Gastrocnemius medialis (tissue), 4 donors: ENCODE measurements at places on chromosomes 4 and X. TPM values are rescaled to one million over a fixed set of nuclear protein-coding genes. Genes with fewer than 3 reads are reported as not detected.

Gene MTNR1A
- not detected for total RNA-seq

Gene PABPC4L
- total RNA-seq: not detected

Gene FUNDC1
- 3.5 TPM for total RNA-seq

Gene CPLX1
- not detected for total RNA-seq

Gene TMEM271
- total RNA-seq: not detected

DNA sequence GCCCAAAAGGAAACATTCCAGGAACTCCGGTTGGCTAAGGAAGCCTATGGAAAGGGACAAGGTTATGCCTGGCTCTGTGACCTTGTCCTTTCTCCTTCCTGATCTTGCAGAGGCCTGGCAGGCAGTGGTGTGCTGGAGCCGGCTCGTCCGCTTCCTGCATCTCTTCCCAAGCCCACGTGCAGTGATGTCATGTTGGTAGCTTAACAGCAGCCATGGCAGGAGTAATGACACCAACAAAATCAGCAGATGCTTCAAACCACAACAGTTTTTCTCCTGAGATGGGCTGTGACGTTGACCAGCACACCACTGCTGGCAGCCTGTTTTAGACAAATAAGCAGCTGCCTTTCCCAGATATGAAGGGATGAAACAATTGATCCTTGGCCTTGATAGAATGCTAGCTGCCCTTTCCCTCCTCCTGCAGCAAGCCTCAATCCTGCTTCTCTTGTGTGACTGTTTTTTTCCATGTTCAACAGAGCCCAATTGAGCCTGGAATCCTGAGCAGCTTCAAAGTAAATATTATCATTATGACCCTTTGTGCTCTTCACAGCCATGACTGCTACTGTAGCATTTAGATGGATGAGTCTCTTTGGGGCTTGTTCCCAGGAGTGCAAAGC, 23.4 kb downstream of the SEPTIN6 start:
- DNase-seq: no peak
- H3K27ac ChIP-seq: no peak overlapping the region
- no peaks in the 10 kb centered on the region for H3K27me3 ChIP-seq
- no peaks in the 10 kb centered on the region for H3K36me3 ChIP-seq

DNA sequence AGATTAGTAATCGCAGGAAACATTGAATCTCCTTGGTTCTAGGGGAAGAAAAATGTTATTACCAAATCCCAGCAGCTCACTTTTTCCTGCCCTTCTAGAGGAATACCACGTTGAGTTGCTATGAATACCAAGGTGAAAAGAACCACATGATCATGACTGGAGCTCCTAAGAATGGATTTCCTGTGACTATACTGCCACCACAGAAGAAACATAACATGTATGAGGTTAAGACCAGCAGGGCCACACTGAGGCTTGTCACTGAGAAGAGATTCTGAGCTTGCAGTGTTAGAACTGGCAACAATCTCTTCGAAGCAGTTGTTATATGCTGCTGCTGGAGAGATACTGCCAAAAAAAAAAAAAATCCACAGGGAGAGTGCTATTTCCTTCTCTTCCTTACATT, 1235.3 kb downstream of the FSTL5 start:
- no peaks in the 10 kb centered on the region for H3K4me1 ChIP-seq
- no peak overlapping the region for H3K4me3 ChIP-seq
- DNase-seq: no peak
- no peaks in the 10 kb centered on the region for H3K36me3 ChIP-seq

GRCh38 chr4:117137145-117137544, 51.8 kb upstream of the TRAM1L1 start:
- no peak overlapping the region for H3K27ac ChIP-seq
- no peaks in the 10 kb centered on the region for H3K4me1 ChIP-seq
- H3K36me3 ChIP-seq: no peaks in the 10 kb centered on the region
- H3K4me3 ChIP-seq: no peak overlapping the region
- no peaks in the 10 kb centered on the region for H3K27me3 ChIP-seq

- H3K4me1 ChIP-seq: peaks cover 59% of the 10 kb centered on the region
- peak overlapping the region; percentile 95 for H3K27ac ChIP-seq
- no peaks in the 10 kb centered on the region for H3K36me3 ChIP-seq
- peak overlapping the region; percentile 99 for H3K4me3 ChIP-seq
Observed at GRCh38 chr4:2261110-2261852, 628 bp downstream of the MXD4 start.

GRCh38 chr4:13983189-13983790, 355.8 kb upstream of the BOD1L1 start:
- no peak overlapping the region for H3K27ac ChIP-seq
- no peak for DNase-seq
- H3K36me3 ChIP-seq: no peaks in the 10 kb centered on the region
- no peak overlapping the region for H3K4me3 ChIP-seq

DNA sequence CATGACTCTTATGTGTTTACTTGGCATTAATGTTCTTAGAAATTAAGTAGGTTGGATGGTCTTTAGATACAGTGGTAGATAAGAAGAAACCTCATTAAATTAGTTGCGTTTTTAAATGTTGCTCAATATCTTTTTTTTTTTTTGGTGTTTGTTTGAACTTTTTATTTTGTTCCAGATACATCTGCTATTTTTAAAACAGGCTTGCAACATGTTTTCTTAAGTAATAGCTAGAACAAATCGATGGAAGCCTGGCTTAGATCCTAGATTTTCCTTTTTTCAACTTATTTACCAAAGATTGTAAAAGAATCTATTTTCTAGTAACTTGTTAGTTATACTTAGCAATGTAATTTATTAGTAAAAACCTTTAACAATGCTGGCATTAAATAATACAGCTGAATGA, 9.3 kb downstream of the CNKSR2 start:
- no peaks in the 10 kb centered on the region for H3K4me1 ChIP-seq
- DNase-seq: no peak
- H3K27me3 ChIP-seq: no peaks in the 10 kb centered on the region
- no peaks in the 10 kb centered on the region for H3K36me3 ChIP-seq

- H3K27me3 ChIP-seq: no peaks in the 10 kb centered on the region
- no peaks in the 10 kb centered on the region for H3K36me3 ChIP-seq
- DNase-seq: no peak
- H3K27ac ChIP-seq: no peak overlapping the region
Observed at GRCh38 chrX:76434103-76434741, 6.7 kb downstream of the MAGEE1 start.

DNA sequence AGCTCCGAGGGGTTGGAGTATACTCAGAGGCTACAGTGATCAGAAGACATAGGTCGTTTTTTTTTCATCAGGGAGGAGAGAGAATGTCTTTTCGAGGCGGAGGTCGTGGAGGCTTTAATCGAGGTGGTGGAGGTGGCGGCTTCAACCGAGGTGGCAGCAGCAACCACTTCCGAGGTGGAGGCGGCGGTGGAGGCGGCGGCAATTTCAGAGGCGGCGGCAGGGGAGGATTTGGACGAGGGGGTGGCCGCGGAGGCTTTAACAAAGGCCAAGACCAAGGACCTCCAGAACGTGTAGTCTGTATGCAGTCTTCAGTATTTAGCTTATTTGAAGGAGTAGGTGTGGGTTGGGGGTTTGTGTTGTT, 500 bp downstream of the GAR1 start:
- peak overlapping the region; percentile 90 for H3K27ac ChIP-seq
- H3K36me3 ChIP-seq: no peaks in the 10 kb centered on the region
- H3K4me3 ChIP-seq: peak overlapping the region; percentile 87
- no peaks in the 10 kb centered on the region for H3K27me3 ChIP-seq
- no peak for DNase-seq

- DNase-seq: no peak
- H3K36me3 ChIP-seq: no peaks in the 10 kb centered on the region
- H3K4me1 ChIP-seq: no peaks in the 10 kb centered on the region
- no peak overlapping the region for H3K4me3 ChIP-seq
- H3K27ac ChIP-seq: no peak overlapping the region
Observed at GRCh38 chrX:38138900-38139299, 81.8 kb downstream of the SRPX start.

GRCh38 chr4:130110189-130110588, 1014.2 kb downstream of the C4orf33 start:
- no peaks in the 10 kb centered on the region for H3K4me1 ChIP-seq
- H3K27ac ChIP-seq: no peak overlapping the region
- no peak for DNase-seq

- no peak for DNase-seq
- no peaks in the 10 kb centered on the region for H3K4me1 ChIP-seq
- H3K36me3 ChIP-seq: no peaks in the 10 kb centered on the region
- no peak overlapping the region for H3K4me3 ChIP-seq
Observed at GRCh38 chr4:104938624-104939023, 208.1 kb upstream of the TET2 start.

DNA sequence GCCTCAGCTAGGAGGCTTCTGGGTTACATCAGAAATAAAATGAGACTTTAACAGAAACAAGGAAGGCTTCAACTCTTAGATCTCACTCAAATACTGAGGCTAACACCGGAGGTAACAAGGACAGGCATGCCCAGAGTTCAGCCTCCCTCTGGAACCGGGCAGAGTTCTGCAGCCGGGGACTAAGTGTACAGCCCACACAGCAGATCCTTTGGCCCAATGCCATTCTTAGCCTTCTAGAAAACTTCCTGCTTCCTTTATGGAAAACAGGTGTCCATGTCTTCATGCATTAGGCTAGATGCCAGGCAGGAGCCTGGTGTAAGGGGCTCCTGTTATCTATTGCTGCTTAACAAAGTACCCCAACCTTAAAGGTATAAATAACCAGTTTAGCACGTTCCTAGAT, 369.7 kb downstream of the BCOR start:
- H3K27ac ChIP-seq: no peak overlapping the region
- no peaks in the 10 kb centered on the region for H3K4me1 ChIP-seq
- H3K27me3 ChIP-seq: no peaks in the 10 kb centered on the region

DNA sequence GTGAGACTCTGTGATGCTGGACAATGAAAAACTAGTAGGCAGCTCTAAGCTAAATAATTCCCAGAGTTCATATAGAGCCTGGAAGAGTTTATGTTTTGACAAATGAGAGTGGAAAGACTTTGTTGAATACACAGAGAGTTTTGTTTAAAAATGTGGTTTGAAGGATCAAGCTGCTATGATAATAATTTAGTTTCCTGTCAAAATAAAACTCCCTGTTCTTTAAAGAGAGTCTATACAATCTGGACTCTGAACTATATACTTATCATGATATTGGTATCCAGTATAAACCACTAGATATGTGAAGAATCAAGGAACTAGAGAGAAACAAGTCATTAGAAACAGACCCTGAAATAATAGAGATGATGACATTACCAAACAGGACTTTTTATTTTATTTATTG, 158.6 kb downstream of the C4orf33 start:
- H3K4me3 ChIP-seq: no peak overlapping the region
- no peaks in the 10 kb centered on the region for H3K36me3 ChIP-seq
- no peak overlapping the region for H3K27ac ChIP-seq
